ENCODE measurements at places on chromosomes 7 and 10.

DNA sequence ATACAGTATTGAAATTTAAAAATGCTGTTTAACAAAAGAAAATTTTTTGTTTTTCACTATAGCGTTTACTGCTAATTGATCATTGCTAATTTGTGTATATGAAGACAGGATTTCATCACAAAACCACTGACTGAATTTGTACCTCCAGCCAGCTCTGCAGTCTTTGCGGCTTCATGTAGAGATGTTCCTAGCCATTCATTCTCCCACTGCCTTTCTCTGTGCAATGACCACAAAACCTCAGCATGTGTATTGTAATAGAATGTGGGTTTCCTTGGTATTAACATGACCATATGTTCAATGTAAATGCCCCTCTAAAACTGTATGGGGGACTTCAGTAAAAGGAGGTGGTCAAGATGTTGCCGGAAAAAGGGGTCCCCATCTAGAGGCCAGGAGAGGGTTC, 81.1 kb upstream of the STEAP1B start:
- no peaks in the 10 kb centered on the region for H3K27me3 ChIP-seq
- H3K27ac ChIP-seq, result no peak overlapping the region
- no peak overlapping the region for H3K4me3 ChIP-seq
- no peaks in the 10 kb centered on the region for H3K36me3 ChIP-seq
- no peak for DNase-seq
- H3K4me1 ChIP-seq, result peaks cover 35% of the 10 kb centered on the region

DNA sequence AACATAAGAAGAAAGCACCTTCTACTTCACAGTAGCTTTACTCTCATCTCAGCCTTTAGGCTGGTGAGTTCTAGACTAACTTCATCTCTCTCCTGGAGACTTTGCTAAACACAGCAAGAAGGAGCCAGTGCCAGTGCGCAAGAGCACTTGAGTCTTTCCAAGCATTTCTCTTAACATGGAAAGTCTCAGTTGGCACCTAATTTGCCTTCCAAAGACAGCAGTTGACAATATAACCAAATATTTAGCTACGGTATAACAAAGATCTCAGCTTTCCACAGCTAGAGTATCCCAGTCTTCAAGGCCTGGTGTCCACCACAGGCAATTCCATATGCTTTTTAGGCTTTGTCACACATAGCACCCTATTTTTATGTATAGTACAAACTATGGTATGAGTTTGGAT, 1204.9 kb downstream of the CNTNAP2 start:
- no peak overlapping the region for H3K4me3 ChIP-seq
- H3K27ac ChIP-seq, result no peak overlapping the region
- H3K27me3 ChIP-seq, result no peaks in the 10 kb centered on the region
- DNase-seq, result no peak
- H3K36me3 ChIP-seq, result no peaks in the 10 kb centered on the region
- H3K4me1 ChIP-seq, result no peaks in the 10 kb centered on the region

DNA sequence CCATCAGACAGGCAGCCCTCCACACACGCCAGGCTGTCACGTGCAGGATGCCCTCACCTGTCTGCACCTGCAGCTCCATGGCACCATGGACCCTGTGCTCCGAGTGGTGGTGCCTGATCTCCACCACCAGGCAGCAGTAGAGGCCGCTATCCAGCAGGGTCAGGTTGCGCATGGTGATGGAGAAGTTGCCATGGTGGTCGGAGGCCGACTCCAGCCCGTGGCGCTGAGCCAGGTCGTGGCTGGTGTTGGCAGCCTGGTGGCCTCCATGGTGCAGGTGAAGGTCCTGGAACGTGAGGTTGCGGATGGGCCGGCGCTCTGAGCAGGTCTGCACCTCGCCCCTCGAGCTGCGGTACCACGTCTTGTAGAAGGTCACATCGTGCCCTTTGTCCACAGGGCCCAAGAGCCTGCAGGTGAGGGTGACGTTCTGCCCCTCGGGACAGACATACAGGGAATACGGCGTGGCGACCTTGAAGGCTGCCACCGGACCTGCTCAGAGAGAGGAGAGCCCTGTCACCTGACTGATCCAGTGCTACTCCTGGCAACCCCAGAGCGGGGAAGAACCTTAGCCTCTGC, 11.7 kb downstream of the VSIR start:
- DNase-seq, result no peak
- peaks cover 37% of the 10 kb centered on the region for H3K36me3 ChIP-seq

GRCh38 chr10:94490789-94491039, 54.9 kb upstream of the HELLS start:
- H3K27ac ChIP-seq, result no peak overlapping the region
- H3K27me3 ChIP-seq, result no peaks in the 10 kb centered on the region
- H3K36me3 ChIP-seq, result no peaks in the 10 kb centered on the region
- no peaks in the 10 kb centered on the region for H3K4me1 ChIP-seq
- no peak overlapping the region for H3K4me3 ChIP-seq

Data from sigmoid colon (tissue), 7 donors.